ENCODE measurements at places on chromosomes 13 and 19.

DNA sequence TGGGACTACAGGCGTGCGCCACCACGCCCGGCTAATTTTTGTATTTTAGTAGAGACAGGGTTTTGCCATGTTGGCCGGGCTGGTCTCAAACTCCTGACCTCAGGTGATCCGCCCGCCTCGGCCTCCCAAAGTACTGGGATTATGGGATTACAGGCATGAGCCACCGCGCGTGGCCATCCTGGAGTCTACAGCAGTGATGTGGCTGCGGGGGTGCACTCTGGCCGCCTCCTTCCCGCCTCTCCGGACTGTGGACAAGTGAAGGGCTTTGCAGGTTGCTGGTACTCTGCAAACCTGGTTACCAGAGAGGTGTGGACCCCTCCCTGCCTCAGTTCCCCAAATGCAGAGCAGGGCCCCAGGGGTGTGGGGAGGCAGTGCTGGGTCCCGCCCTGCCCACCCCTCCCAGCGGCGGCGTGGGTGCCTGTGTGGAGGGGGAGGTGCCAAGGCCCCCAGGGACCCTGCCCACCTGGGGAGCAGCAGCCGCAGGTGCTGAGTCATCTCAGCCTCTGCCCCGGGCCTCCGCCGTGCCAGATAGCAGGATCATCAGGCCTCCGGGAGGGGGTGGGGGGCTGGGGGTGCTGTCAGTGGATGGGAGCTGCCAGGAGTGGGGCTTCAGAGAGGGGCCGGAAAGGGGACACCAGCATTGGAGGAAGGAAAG lies 23.1 kb downstream of the ARID3A start:
- no peak for DNase-seq

GRCh38 chr19:30890033-30890432 lies 459.2 kb downstream of the TSHZ3 start:
- no peak for DNase-seq

DNA sequence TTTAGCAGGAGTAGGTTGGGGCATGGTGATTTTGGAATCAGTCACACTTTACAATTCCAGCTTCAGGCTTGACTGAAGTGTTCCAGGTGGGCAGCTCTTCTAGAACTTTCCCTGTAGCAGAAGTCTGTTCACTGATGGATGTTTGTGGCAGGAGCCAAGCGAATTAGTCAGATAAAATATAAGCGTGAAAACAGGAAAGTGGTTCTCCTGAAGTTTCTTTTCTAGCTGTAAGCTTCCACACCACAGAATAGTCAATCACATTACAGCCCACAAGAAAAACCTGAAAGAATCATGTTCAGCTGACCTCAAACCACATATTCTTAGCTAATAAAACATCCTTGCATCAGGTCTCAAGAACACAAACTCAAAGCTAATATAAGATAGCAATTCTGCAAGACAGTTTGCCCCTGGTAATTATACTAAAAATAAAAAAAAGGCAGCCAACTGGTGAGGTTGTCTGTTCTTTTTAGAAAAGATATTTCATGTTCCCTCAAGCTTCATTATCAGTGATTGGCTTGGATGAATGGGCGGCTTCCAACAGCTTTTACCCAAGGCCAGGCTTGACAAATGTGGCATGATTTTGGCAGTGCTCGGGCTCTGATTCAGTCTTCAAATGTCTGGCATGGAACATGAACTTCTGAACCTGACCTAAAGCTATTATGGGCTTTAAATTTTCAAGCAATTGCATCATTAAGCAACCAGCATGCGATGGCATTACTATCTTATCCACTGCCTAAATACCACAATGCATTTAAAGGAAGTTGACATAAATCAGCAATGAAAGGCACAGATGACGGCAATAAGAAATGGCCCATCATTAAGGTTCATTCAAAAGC lies 136.8 kb downstream of the DCLK1 start:
- DNase-seq: no peak

DNA sequence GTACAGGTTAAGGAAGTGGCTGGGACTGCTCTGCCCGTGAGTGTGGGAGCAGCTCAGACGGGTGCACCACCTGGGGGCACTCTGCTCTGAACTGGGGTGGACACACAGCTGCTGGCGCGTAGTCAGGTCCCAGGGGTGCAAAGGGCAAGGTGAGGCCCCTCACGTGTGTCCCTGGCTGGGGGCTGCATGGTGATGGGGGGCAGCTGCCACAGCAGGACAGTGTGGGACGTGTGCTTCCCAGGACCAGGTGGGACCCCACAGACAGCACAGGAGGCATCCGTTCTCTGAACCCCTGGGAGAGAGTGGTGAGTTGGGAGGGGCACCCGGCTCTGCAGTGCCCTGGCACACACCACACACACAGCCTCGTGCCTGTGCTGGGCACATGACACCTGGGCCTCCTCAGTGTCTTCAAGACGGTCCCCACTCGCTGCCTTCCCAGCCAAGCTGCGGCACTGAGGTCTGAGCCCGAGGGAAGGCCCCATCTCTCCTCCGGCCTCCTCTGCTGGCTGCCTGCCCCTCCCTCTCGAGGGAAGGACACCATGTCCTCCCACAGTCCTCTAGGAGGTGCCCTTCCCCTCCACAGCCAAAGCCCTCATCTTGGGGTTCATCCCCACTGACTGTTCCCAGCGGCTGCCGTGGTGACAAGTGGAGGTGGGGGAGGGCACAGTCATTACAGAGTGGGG lies 24.7 kb downstream of the CILP2 start:
- no peak for DNase-seq

- DNase-seq: no peak
Measured at GRCh38 chr13:97520866-97521265, 86.9 kb downstream of the RAP2A start.

GRCh38 chr13:46659413-46660065 lies 106.6 kb downstream of the LRCH1 start:
- no peak for DNase-seq

Data from nucleus accumbens (tissue), 56 donors.